ENCODE measurements at places on chromosomes 1 and 21.

GRCh38 chr1:225980005-225980836 lies 18.9 kb downstream of the SDE2 start:
- no peak for DNase-seq

DNA sequence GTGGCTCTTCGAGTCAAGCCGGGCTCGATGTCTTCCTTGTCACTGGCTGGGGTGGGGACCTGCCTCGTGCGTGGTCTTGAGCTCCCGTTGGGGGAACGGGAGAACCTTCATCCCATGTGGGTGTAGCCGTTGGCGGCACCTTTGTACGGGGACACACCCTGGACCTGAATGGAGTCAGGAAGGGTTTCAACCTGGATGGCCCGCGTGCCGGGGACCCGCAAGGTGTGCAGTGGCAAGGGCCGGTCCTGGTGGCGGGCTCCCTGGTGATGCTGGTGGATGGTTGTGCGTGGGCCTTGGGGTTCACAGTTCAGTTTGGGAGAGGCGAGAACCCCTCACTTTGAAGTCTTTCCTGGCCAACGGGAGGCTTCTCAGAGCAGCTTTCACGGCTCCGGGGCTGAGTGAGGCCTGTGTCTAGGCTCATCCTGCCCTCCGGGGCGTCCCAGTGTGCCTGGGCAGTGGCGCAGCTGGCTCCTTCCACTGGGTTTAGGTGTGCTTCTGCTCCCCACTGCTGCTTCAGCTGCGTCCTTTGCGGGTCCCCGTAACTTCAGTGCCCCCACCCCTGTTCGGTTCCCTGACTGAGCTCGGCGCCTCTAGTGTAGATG lies 11.4 kb downstream of the SKI start:
- DNase-seq = no peak

DNA sequence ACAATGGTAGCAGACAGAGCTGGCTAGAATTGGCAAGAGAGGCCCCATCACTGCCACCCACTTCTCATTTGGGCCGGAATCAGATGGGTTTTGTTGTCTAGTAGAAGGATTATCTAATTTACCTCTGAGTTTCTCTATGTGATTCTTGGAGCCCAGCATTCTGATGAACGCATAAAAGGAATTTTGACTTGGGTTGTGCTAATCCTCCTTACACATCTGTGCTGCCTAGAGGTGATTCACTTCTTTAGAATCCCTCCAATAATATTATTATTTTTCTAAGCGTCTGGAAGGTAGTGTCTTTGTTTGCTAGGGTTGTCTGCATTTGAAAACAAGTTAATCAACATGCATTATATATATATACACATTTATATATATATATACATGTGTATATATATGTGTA lies 118.1 kb downstream of the RUNX1 start:
- no peak for DNase-seq

- DNase-seq = no peak
These were observed 39.7 kb downstream of the DDX20 start for GRCh38 chr1:111795401-111795800.

DNA sequence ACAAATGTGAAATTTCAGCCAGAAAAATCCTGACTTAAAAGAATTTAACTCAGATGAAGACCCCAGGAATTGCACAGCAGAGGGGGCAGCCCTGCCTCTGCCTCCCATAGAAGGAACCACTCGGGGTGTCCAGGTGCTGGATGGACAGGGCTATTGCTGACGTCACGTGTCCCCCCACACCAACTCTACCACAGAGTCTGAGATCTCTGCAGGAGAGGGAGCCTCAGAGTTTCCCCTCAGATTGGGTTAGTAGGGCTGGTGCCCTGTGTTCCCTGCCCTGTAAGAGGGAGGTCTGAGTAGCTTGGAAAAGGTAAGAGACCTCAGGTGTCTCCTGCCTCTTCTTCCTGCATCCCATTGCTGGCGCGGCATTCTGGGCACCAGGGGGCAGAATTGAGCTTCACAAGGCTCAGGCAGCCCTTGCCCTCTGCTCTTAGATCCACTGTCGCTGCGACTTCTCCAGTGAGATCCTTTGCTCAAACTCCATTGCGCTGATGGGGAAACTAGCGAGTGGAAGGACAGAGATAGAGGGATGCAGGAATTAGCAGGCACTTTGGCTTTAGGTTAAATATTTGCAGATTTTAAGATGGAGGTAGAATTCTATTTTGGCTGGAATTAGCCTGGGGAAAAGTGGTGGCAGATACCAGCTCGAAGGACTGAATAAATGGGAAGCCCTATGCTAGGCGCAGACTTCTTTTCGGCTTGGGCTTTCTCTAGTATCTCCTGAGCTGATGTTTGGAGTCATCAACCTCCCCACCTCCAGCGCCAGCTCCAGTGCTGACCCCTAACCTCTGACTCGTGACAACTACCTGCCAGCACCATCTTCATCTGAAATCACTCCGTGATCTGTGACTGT lies 42.8 kb upstream of the DMBX1 start:
- DNase-seq = peak; percentile 57

DNA sequence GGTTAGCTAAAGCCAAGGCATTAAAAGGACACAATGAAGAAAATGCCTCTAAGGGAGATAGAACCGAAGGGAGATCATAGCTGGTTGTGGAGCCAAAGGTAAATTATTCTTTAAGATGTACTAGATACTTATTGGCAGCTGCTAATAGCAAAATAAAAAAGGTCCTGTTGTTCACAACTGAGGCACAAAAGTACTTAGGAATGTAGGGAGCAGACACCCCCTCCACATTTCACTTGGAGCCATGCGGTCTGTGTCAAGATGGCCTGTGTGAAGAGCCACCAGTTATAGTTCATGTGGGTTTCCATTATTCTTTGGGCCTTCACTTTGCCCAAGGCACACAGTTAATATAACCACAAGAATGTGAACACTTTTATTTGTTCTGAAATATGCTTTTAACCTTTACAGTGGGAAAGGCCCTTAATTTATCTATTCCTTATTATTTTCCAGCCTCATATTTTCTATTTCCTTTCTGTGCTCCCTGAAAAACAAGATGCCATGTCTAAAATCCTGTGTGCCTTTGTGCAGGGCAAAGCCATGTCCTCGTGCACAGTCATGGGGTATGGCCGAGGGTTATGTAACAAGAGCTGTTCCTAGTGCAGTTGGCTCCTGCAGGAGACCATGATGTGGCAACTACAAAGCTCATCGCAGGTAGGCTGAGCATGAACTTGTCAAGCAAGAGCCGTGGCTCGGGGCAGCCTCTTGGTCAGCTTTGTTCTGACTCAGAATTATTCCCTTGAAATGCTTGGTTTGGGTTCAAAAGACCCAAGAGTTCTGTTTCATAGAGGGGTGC lies 16.2 kb upstream of the WDR26 start:
- DNase-seq = no peak

DNA sequence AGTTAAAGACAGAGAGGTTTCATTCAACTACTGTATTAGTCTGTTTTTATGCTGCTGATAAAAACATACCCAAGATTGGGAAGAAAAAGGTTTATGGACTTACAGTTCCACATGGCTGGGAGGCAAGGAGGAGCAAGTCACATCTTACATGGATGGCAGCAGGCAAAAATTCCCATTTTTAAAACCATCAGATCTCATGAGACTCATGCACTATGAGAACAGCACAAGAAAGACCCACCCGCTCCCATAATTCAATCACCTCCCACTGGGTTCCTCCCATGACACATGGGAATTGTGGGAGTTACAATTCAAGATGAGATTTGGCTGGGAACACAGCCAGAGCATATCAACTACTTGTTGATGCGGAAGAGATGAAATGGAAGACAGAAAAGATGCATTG lies 9.2 kb downstream of the GPR161 start:
- no peak for DNase-seq

GRCh38 chr21:28614791-28615190 lies 377.9 kb downstream of the LTN1 start:
- DNase-seq = no peak

DNA sequence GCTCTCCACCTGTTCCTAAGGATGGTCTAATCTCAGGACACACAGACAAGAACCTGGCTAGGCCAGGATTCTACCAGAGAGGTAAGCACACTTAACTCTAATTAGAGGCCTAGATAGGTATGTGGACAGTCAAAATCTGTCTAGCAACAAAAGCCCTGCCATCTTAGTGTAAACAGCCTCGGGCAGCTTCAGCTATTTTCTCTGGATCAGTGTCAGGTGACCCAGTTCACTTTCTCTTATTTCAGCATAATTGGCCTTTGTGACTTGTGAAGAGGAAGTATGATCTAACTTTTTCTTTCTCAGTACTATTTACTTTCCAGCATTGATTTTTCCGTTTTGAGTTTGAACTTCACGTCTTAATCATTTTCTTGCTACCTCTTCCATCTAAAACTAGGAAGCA lies 217.7 kb downstream of the CRB1 start:
- peak; percentile 48 for DNase-seq

- DNase-seq = no peak
These were observed 209.7 kb downstream of the LRRC7 start for GRCh38 chr1:69777423-69777822.

GRCh38 chr21:46038871-46039397 lies 57.4 kb downstream of the COL6A1 start:
- no peak for DNase-seq

- no peak for DNase-seq
These were observed 112.5 kb downstream of the CSMD2 start for GRCh38 chr1:34052565-34052964.

DNA sequence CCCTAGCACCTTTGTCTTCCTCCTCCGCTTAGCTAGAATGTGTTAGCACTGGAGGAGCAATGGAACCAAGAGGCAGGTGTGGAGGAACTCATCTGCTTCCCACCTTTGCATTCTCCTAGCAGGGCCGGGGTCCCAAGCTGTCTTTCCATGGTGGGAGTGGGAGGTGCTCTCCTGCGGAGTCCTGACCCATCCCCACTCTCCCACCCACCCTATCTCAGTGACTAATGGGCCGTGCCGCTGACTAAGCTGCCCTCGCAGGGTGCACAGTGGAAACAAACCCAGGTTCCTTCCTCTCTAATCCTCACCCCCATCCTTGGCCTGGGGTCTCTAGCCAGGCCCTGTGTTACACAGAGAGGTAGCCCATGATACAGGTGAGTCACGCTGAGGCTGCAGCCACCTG lies 177.5 kb downstream of the HIVEP3 start:
- DNase-seq = no peak
